ENCODE measurements at places on chromosomes 3 and 15.
A peak's percentile ranks its signal among the peaks of the same experiment; 100 is the strongest.

GRCh38 chr15:22811640-22812039, 25.2 kb downstream of the NIPA1 start:
- DNase-seq: peak; percentile 21

GRCh38 chr3:72421126-72421525, 427.1 kb downstream of the SHQ1 start:
- no peak for DNase-seq

DNA sequence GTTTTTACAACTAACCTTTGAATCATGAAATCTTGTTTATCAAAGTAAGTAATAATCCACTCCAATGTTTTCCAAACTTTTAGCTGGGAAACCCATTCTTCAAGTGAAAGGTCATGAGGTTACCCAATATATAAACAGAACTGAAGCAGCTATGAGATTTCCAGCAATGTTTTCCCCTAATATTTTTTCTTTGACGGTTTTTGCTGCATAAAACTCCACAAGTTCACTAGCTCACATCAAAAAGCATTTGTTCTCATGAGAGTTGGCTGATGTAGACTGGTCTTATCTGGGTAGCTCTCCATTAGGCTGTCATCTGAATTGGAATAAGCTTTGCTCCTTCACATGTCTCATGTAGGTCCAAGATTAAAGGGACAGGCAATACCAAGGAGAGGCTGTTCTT, 241.2 kb upstream of the LRRC3B start:
- DNase-seq: no peak

- no peak for DNase-seq
Measured at GRCh38 chr15:73873889-73874511, 636 bp downstream of the TBC1D21 start.

DNA sequence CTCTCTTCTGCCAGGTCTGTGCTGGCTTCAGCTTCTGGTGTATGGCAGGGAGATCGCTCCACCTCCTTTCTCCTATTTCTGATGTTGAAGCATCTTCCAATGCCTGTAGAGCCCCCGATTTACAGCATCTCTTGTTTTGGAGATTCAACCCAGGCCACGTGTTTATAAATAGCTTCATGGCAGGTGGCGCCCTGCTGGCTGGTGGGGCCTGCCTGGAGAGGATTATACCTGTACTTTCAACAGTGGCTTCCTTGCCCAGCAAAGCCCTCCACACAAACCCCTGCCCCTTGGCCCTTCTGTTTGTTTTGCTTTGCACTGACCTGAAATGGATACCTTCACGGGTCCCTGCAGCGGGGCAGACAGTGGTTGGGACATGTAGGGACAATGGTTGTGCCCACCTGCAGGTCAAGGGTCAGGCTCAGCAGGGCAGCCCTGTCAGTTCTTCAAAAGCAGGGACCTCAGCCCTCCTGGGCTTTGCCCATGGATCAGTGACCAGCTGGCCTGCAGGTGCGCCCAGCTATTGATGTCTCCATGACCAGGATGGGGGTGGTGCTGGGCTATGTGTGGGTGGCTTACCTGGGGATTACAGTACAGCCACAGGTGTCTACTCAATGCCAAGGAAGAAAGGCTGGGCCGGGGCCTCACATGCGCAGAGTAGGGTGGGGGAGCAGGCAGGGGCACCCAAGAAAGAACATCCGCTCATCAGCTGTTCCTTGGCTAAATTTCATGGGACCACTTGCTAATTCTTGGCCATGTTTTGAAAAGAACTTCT, 112.7 kb upstream of the PRR23C start:
- no peak for DNase-seq

- DNase-seq: no peak
Measured at GRCh38 chr15:63440756-63441155, 59.1 kb upstream of the CA12 start.

DNA sequence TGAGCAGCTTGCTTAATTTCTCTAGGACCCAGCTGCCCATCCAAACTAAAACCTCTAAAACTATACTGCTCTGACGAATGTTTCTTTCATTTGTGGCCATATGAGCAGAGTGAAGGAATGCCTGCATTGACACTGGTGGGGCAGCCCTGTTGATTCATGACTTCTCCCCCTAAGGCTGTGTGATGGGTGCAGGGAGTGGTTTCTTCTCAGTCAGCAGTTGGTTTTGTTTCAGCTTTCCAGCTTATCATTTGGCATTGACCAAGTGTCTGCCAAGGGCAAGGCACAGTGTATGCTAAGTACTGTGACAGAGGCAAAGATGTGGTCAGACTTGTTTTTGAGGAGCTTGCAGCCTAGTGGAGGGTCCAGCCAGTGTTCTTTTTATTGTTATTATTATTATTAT, 4.7 kb downstream of the ABHD6 start:
- no peak for DNase-seq

DNA sequence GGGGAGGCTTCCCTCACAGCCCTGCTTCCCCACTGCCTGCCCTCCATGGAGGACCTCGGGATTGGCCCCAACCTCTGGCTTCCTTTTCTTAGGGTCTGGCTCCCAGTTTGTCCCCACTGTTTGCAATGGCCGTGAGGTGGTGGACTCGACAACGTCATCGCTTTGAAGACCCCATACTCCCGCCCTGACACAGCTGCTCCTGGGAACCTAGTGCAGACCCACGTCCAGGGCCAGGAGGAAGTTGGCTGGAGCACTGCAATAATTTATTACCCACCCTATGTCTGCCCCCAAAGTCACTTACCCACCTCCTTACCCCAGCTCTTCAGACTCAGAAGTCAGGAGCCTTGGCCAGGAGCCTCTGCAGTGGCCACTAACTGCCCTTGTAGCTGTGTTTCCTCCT, 11.1 kb downstream of the GRM2 start:
- DNase-seq: no peak

- DNase-seq: no peak
Measured at GRCh38 chr15:40075298-40076044, 33.2 kb downstream of the BMF start.

DNA sequence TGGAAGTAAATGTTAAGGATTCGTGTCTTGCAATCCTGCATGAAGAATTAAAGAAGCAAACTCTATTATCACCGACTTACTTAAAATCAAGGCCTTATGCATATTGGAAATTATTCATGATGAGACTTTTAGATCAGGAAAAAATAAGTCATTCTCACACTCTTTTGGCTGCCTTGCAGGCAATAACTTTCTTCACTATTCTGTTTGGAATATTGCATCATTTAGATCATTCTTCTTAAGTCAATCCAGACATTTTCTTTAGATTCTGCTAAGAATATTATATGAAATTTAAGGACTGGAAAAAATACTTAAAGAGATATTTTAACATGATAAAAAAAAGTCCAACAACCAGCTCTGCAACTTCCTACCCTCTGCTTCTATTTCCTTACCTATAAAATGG, 245.4 kb downstream of the LRRN1 start:
- no peak for DNase-seq

- no peak for DNase-seq
Measured at GRCh38 chr3:64888165-64888564, 200.4 kb upstream of the ADAMTS9 start.

- peak; percentile 84 for DNase-seq
Measured at GRCh38 chr15:45454814-45455213, 67.7 kb downstream of the SLC30A4 start.

- no peak for DNase-seq
Measured at GRCh38 chr3:64399205-64399800, 174.0 kb upstream of the PRICKLE2 start.

DNA sequence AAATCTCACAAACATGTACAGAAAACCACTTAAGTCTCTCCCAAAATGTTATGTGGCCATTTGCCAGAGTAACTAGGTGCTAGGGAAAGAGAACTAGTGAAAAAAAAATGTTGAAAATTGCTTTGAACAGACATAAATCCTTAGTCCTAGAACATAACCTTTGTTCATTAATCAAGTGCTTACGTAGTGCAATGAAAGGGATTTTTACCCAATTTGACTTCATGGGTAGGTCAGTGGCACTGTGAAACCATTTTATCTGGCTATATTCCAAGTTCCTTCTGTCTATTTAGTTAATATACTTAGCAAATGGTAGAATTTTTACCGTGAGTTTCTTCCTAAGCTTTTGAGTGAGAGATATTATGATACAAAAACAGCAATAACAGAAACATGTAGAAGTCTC, 209.4 kb downstream of the DIPK2A start:
- no peak for DNase-seq

GRCh38 chr15:69298697-69299441, at the start of gene PAQR5:
Gene PAQR5, plus strand, starts transcription at chr15:69298912. Its CDS starts 61,169 bp downstream, at chr15:69360081.
- DNase-seq: no peak

DNA sequence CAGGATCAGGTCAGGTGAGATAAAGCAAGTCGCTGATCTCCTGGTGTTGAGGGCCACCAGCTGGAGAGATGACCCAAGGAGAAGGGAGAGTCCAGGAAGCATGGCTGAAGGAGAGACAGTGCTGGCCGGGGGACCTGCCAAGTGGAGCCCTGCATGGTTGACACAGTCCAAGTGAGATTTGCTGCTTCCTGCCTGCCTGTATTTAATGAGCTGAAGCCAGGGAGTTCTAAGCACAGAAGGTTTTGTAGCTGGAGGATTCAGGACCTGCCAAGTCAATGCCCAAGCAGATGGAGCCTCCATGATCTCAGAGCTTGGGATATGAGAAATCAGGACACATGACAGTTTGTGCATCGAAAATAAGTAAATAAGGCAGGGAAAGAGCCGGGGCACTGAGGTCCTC, 125.6 kb downstream of the SRGAP3 start:
- DNase-seq: no peak
